Adrenal gland (tissue), 19 donors: ENCODE measurements at places on chromosomes 7 and 10. TPM values are rescaled to one million over a fixed set of nuclear protein-coding genes. Genes with fewer than 3 reads are reported as not detected.

The NUDCD3 gene
- 42.3 TPM for total RNA-seq

DNA sequence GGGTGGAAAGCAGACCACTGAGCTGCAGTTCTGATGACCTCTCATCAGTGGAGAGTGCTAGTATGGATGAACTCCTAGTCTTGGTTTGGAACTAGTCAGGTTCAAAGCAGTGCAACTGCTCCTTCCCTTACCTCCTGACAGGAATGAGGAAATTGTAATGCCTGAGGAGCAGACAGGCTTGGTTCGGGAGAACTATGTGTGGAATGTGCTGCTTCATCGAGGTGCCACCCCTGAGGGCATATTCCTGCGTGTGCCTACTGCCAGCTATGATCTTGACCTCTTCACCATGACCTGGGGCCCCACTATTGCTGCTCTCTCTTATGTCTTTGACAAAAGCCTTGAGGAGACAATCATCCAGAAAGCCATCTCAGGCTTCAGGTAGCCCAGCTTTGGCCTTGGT, 27.4 kb upstream of the NFKB2 start:
- DNase-seq = no peak

DNA sequence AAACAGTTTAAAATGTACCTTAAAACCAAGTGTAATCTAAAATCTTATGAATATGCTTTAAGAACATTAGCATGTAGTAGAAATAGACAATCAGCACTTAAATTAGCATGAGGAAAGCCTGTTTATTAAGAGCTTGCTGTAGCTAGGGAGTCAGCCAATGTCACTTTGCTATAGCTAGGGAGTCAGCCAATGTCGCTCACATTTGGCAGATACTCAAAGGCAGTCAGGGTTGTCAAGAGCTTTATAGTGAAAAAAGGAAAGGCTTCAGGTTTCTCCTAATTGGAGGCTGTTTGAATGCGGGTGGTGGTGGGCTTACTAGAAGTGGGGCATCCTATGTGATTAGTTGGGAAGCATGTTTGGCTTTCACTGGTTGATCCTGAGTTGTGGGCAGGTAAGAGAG, 226.2 kb upstream of the DGKB start:
- DNase-seq = no peak

DNA sequence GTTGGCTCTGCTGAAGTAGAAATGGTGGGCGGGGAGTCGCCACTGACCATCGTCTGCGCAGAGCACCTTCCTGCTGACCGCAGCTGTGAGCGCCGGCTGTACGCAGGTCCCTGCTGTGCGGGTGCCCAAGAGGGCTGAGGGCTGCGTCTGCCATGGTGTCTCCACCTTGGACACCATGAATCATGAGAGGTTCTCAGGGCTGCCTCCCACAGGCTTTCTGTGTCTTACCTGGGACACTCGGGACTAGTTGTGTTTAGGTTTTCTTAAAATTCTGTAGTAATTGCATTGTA, 44.9 kb upstream of the PRKAR1B start:
- DNase-seq = no peak

- DNase-seq = no peak
Measured at GRCh38 chr10:112618814-112619213, 171.8 kb downstream of the VTI1A start.

The UCN3 gene
- total RNA-seq = not detected

The SLC39A12 gene
- total RNA-seq = 0.20 TPM

GRCh38 chr10:26810435-26811026, 50.2 kb downstream of the ABI1 start:
- no peak for DNase-seq
